Upper lobe of left lung (tissue), 6 donors: ENCODE measurements at places on chromosomes 12 and 14. TPM values are rescaled to one million over a fixed set of nuclear protein-coding genes. Genes with fewer than 3 reads are reported as not detected.

Gene OTOGL
- total RNA-seq = 0.22 TPM

Gene SNX6
- total RNA-seq = 28.9 TPM

Gene AHNAK2
- total RNA-seq = 13.2 TPM

Gene ANKRD33
- total RNA-seq = not detected

Gene BICDL1
- total RNA-seq = 10.5 TPM

Gene RPGRIP1
- 0.60 TPM for total RNA-seq

Gene CCDC77
- total RNA-seq = 6.9 TPM

Gene ITGB7
- 12.9 TPM for total RNA-seq

Gene SLC2A3
- total RNA-seq = 148 TPM

Gene OR4E2
- total RNA-seq = not detected

GRCh38 chr12:39372204-39372925, 70.6 kb downstream of the KIF21A start:
- DNase-seq = no peak
- no peak overlapping the region for H3K4me3 ChIP-seq
- no peaks in the 10 kb centered on the region for H3K4me1 ChIP-seq
- H3K27me3 ChIP-seq = no peaks in the 10 kb centered on the region

DNA sequence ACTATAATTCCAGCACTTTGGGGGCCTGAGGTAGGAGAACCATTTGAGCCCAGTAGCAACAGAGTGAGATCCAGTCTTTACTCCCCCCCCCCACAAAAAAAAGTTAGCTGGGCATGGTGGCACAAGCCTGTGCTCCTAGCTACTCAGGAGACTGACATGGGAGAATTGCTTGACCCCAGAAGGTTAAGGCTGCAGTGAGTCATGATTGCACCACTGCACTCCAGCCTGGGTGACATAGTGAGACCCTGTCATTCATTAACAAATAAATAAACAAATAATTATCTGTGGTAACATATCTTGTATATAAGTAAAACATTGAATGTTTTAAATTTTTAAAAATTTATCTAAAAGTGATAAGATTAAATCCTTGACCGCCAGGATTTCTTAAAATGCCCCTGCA, 4.8 kb downstream of the ENTPD5 start:
- H3K4me1 ChIP-seq = peaks cover 8% of the 10 kb centered on the region
- DNase-seq = no peak
- no peaks in the 10 kb centered on the region for H3K27me3 ChIP-seq

GRCh38 chr12:39905152-39905551, 200.7 kb downstream of the SLC2A13 start:
- H3K27ac ChIP-seq = no peak overlapping the region
- H3K4me3 ChIP-seq = no peak overlapping the region
- no peaks in the 10 kb centered on the region for H3K4me1 ChIP-seq
- no peak for DNase-seq
- no peaks in the 10 kb centered on the region for H3K36me3 ChIP-seq

DNA sequence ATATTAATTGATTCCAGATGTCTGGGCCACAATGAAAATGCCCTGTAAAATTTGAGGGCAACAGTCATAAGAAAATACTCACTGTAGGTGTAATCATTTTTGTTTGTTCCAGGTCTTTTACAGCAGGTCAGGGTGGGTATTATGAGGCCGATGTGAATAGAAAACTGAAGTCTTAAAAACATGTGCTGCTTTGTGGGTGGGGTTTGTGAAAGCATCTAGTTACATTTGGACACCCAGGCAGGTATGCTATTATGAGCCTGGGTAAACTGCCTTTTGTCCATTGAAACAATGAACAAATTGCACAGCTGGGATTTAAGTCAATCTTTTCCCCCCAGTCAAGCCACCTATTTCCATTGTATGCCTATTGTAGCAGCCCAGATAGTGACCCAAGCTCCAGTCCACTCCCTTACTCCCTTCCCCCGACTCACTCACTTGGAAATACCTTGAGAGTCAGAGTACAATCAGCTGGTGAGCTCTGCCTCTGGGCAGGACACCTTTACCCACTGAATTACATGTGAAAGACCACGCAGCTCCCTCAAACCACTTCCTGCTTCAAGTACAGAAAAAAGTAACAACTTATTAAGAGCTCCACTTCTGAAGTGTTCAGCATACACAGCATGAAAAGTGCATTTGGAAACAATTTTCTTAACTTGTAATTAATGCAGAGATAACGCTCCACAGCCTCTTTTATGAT, 1.8 kb downstream of the IGF1 start:
- no peaks in the 10 kb centered on the region for H3K36me3 ChIP-seq
- peak overlapping the region; percentile 25 for H3K4me3 ChIP-seq
- peak; percentile 32 for DNase-seq
- no peak overlapping the region for H3K27ac ChIP-seq
- no peaks in the 10 kb centered on the region for H3K27me3 ChIP-seq

GRCh38 chr12:70049596-70050360, 193.5 kb upstream of the CNOT2 start:
- H3K4me3 ChIP-seq = no peak overlapping the region
- H3K36me3 ChIP-seq = no peaks in the 10 kb centered on the region
- no peak overlapping the region for H3K27ac ChIP-seq
- H3K27me3 ChIP-seq = no peaks in the 10 kb centered on the region
- no peak for DNase-seq
- peaks cover 4% of the 10 kb centered on the region for H3K4me1 ChIP-seq

GRCh38 chr12:16482726-16483125, 123.2 kb downstream of the LMO3 start:
- H3K4me1 ChIP-seq = no peaks in the 10 kb centered on the region
- no peaks in the 10 kb centered on the region for H3K36me3 ChIP-seq
- DNase-seq = no peak
- no peaks in the 10 kb centered on the region for H3K27me3 ChIP-seq

- H3K27me3 ChIP-seq = no peaks in the 10 kb centered on the region
- no peaks in the 10 kb centered on the region for H3K4me1 ChIP-seq
- H3K27ac ChIP-seq = no peak overlapping the region
- no peaks in the 10 kb centered on the region for H3K36me3 ChIP-seq
- H3K4me3 ChIP-seq = no peak overlapping the region
Measured at GRCh38 chr12:31599053-31599452, 8.1 kb upstream of the DENND5B start.

GRCh38 chr14:61551384-61551783, 143.9 kb upstream of the HIF1A start:
- H3K27me3 ChIP-seq = no peaks in the 10 kb centered on the region

GRCh38 chr12:13099844-13100604, 3.4 kb downstream of the GSG1 start:
- peak overlapping the region; percentile 100 for H3K27ac ChIP-seq
- no peak for DNase-seq
- no peaks in the 10 kb centered on the region for H3K27me3 ChIP-seq
- no peaks in the 10 kb centered on the region for H3K36me3 ChIP-seq
- peaks cover 66% of the 10 kb centered on the region for H3K4me1 ChIP-seq

DNA sequence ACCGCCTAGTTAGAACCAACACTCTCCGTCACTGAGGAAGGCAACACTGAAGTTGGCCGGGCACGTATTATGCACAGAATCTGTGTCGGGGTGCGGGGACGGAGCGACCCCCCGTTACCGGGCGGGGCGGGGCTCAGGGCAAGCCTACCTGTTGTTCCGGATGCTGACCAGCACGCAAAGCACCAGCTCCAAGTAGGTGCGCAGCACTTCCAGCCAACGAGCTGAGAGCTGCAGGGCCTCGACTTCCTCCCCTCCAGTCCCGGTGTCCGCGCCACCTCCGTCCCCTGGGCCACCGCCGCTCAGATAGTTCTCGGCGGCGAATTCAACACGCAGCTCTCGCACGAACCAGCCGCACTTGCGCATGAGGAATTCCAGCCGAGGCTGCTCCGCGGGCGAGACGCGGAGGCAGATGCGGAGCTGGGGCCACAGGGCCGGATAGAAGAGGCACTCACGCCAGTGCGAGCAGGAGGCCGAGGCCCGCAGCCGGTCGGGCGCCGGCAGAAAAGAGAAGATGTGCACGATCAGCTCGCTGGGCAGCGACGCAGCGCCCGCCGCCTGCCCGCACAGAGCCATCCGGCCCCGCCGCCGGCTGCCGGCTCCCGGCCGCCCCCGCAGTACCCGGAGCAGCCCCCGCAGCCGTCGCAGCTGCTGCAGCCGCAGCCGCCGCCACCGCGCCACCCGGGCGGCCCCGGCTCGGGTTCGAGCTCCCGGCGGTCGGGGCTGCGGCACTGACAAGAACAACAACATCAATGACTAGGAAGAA, 636 bp downstream of the FBXO33 start:
- DNase-seq = peak; percentile 74
- H3K4me3 ChIP-seq = peak overlapping the region; percentile 71
- H3K36me3 ChIP-seq = no peaks in the 10 kb centered on the region
- no peaks in the 10 kb centered on the region for H3K27me3 ChIP-seq
- peak overlapping the region; percentile 99 for H3K27ac ChIP-seq

DNA sequence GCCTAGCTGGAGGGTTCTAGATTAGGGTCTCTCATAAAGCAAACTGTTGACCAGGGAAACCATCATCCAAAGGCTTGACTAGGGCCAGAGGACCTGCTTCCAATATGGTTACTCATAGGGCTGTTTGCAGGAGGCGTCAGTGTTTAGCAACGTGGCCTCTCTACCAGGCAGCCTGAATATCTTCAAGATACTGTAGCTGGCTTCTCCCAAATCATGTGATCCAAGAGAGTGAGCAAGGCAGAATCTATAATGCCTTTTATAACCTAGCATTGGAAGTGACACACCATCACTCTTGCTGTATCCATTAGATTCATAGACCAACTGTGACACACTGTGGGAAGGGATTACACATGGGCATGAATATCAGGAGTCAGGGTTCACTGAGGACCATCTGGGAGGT, 17.3 kb downstream of the TPH2 start:
- no peaks in the 10 kb centered on the region for H3K4me1 ChIP-seq
- no peak overlapping the region for H3K27ac ChIP-seq
- no peaks in the 10 kb centered on the region for H3K27me3 ChIP-seq
- DNase-seq = no peak

DNA sequence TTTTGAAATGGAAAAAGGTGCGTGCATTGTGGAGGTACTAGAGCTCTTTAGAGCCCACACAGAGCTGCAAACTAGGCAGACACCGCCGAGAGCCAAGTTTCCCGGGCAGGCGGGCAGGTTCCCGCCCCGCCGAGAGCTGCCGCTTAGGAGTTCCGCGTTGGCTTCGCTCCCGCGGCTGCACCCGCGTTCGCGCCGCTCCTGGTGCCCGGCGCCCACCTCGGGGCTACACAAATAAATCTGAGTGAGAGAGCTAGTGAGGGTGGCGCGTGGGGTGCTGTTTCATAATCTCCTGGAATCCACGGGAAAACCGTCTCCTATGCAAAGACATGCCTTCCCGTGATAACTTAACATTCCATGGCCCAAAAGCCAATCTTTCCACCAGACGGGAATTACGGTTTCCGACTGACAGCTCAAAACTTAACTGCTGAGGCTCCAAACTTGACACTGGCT, 645 bp downstream of the KITLG start:
- H3K27ac ChIP-seq = peak overlapping the region; percentile 89
- H3K36me3 ChIP-seq = no peaks in the 10 kb centered on the region
- peak; percentile 88 for DNase-seq
- peak overlapping the region; percentile 83 for H3K4me3 ChIP-seq

- peak; percentile 46 for DNase-seq
- no peak overlapping the region for H3K4me3 ChIP-seq
- no peaks in the 10 kb centered on the region for H3K36me3 ChIP-seq
- no peaks in the 10 kb centered on the region for H3K27me3 ChIP-seq
- H3K4me1 ChIP-seq = peaks cover 16% of the 10 kb centered on the region
Measured at GRCh38 chr14:74516451-74517160, 23.0 kb downstream of the ISCA2 start.

DNA sequence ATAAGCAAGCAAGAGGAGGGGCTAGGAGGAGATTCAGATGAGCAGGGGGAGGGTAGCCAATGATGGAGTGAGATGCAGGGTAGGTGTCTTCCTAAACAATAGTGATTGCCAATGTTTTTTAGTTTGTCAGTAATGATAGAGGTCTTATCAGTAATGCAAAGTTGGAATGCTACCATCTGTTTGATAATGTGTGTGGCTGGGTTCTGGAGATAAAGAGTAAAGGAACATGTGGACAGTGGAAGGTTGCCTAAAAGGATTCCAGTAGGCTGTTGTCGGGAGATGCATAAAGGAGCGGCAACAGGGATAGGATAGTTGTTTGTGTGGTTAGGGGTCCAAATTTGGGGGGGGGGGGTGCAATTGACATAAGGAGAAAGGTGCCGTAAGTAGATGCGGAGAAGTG, 52.5 kb downstream of the TESPA1 start:
- H3K27me3 ChIP-seq = no peaks in the 10 kb centered on the region
- no peak overlapping the region for H3K4me3 ChIP-seq
- no peak overlapping the region for H3K27ac ChIP-seq
- no peaks in the 10 kb centered on the region for H3K36me3 ChIP-seq
- H3K4me1 ChIP-seq = peaks cover 15% of the 10 kb centered on the region
- no peak for DNase-seq

- H3K27ac ChIP-seq = no peak overlapping the region
- H3K4me1 ChIP-seq = peaks cover 20% of the 10 kb centered on the region
- peaks cover 16% of the 10 kb centered on the region for H3K27me3 ChIP-seq
- no peaks in the 10 kb centered on the region for H3K36me3 ChIP-seq
- no peak for DNase-seq
Measured at GRCh38 chr12:51852404-51853137, 4.1 kb upstream of the FIGNL2 start.
